NCI-H510A (cell line): ENCODE measurements at places on chromosomes 12 and 14.

GRCh38 chr12:47328831-47329545, 249.2 kb upstream of the AMIGO2 start:
- DNase-seq: no peak

- DNase-seq: no peak
Measured at GRCh38 chr12:6178981-6179761, 21.0 kb upstream of the CD9 start.

GRCh38 chr14:59020382-59020781, 168.1 kb upstream of the DAAM1 start:
- no peak for DNase-seq

DNA sequence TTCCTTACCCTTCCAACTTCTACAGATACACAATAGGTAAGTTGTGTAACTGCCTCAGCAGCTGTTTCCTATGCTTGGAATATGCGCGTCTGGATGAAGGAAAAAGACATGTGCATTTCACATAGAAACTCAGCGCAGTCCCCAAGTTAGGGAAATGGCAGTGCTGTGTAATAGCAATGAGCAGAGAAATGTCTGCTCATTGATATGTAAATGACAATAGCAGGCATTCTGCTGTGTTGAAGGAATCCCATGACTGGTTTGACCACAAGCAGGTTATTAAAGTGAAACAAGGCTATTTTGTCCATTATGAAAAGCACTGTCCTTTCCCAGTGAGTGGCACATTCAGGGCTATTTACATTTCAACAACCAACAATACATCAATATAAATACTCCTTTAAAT, 106.6 kb downstream of the BTG1 start:
- DNase-seq: no peak

GRCh38 chr14:21840765-21841164, 167.1 kb upstream of the OR4E1 start:
- no peak for DNase-seq

- no peak for DNase-seq
Measured at GRCh38 chr12:31507966-31508365, 83.0 kb downstream of the DENND5B start.

DNA sequence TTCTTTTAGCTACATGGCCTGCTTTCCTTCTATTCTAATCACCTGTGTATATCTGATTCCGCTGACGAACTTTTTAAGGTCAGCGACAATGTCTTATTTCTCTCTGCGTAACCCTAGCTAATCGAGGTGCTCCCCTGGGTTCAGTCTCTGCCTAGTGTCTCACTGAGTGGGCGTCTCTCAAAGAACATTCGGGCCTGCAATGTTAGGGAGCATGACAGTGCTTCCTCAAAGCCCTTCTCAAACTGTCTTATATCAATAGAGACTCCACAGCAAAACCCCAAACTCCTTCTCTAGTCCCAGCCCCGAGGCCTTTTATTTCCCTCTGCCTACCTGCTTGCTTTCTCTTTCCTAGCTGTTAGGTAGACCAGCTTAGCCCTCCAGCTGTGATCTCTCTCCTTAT, 13.7 kb upstream of the RPS6KL1 start:
- no peak for DNase-seq

DNA sequence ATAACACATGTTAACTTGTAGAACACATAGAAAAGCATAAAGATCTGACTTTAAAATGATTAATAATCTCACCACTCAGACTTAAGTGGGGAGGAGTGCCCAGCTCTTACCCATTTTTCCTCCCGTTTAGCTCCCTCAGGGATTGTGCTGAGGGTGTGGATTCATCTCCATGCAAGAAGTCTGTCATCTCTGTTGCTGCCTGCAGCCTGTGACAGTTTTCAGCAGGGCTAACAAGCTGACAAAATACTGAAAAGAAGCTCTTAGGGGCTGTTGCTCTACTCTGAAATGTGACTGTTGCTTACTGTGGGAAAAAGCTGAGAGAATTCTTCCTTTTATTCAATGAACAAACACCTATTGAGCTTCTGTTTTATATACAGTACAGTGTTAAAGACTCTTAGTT, 216.2 kb downstream of the CPNE8 start:
- DNase-seq: no peak

DNA sequence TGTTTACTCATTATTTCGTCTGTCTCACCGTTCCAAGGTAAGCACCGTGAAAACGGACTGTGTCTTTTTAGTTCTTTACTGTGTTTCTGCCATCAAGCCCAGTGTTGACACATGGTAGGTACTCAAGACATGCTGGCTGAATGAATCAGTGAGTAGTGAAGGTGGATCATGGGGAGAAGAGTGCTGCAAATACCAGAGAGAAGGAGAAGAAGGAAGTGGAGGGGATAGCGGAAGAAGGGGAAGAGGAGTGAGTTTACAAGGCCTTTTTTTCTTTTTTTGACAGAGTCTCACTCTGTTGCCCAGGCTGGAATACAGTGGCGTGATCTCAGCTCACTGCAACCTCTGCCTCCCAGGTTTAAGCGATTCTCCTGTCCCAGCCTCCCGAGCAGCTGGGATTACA, 54.6 kb downstream of the ETV6 start:
- DNase-seq: no peak

DNA sequence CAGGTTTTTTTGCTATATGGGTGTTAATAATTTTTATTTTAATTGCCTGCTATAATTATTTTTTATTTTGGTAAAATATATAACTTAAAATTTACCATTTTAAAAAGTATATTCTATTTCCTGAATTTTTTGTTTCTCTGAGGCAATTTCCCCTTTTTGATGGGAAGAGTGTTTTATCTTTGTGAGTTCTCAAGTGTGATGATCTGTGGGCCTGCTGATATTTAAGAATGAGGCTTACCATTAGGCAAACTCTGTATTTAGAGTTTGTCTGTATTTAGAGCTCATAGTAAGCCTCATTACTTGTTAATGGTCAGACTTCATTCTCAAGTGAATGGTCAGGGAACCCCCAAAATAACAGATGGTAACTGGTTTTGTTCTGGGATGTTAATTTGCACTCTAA, 48.0 kb downstream of the WNK1 start:
- no peak for DNase-seq

- no peak for DNase-seq
Measured at GRCh38 chr14:97264516-97265230, 467.5 kb downstream of the VRK1 start.

- no peak for DNase-seq
Measured at GRCh38 chr14:92577321-92577742, 63.8 kb downstream of the RIN3 start.

GRCh38 chr12:12683136-12683697, 12.8 kb downstream of the GPR19 start:
- no peak for DNase-seq

DNA sequence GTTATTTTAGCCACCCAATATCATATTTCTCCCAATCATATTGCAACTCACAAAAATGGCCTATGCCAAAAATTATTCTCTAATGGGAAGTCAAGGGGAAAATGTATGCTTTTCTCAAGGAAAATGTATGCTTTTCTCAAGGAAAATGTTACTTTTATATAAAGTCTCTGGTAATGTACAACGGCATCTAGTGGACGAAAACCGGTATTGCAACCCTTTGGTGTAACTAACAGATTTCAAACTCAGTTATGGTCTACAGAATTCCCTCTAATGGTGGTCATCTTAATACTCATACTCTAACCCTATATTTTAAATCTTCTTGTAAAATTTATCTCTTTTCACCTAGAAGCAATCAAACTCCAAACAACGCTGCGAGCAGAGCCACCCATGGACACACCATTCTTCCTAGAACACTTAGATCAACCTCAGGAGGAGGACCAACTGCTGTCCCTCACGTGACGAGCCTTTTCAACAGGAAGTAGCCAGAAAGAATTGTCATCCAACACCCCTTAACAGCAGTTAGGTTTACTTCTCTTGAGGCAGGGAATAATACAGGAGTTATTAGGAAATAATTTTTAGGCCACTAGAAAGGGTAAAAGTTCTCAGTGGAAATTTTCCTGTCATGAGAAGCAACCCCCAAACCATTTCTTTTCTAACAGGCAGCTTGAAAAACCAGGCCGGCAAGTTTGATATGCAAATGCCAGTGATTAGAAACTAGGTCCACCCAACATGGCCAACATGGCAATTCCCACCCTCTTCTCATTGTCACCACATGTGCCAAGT, 20.1 kb downstream of the APOBEC1 start:
- no peak for DNase-seq

- DNase-seq: no peak
Measured at GRCh38 chr14:68946489-68946822, 32.6 kb downstream of the ACTN1 start.

DNA sequence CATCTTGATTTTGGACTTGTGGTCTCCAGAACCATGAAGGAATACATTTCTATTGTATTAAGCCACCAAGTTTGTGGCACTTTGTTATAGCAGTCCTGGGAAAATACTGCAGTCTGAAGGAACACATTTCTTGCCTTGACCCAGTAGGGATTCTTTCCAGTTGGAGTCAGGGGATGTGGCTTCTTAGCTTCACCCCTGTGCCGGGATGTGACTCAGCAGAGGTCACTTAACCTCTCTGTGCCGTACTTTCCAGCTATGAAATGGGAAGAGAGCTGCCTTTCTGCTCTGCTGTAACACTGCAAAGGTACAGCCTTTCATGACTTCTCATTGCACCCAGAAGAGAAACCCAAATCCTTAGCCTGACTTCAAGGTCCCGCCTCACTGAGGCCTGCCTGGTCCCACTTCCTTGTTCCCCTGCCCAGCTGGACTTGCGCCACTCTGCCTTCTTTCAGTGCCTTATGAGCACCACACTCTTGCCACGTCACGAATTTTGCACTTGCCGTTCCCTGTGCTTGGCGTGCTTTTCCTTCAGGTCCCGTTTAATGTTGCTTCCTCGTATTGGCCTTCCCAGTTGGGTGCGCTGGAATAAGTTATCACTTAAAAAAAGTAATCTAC, 24.2 kb downstream of the CHST11 start:
- no peak for DNase-seq

- peak; percentile 62 for DNase-seq
Measured at GRCh38 chr12:95336387-95337067, 118.9 kb downstream of the VEZT start.

- DNase-seq: no peak
Measured at GRCh38 chr12:30613119-30613830, 82.4 kb downstream of the IPO8 start.

- no peak for DNase-seq
Measured at GRCh38 chr14:54782751-54783659, 119.6 kb downstream of the GCH1 start.

GRCh38 chr12:56714431-56714929, 10.6 kb downstream of the NACA start:
- no peak for DNase-seq

DNA sequence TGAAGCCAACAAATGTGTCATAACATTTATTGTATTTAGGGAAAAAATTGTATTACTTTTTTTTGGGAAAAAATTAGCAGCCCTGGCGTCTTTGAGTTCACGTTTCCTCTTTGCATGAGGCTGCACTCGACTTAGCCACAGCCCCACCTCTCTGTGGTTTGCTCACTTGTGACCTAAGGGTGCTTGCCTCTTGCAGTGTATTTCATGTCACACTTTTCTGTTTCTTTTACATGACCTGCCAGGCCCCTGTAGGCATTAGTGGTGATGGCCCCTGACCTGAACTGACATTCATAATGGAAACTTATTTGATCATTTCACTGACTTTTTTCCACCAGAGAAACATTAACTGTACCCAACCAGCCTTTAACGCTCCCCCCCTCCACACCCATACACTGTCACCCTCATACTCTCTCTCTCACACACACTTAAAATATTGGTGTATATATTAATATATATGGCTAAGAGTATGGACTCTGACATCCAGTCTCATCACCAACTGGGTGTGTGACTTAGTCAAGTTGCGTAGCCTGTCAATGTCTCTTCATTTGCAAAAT, 122.9 kb downstream of the PRKCH start:
- no peak for DNase-seq

- DNase-seq: no peak
Measured at GRCh38 chr14:98170575-98170974, 1101.4 kb downstream of the BCL11B start.

GRCh38 chr12:107369006-107369405, 275.7 kb upstream of the CRY1 start:
- DNase-seq: no peak

DNA sequence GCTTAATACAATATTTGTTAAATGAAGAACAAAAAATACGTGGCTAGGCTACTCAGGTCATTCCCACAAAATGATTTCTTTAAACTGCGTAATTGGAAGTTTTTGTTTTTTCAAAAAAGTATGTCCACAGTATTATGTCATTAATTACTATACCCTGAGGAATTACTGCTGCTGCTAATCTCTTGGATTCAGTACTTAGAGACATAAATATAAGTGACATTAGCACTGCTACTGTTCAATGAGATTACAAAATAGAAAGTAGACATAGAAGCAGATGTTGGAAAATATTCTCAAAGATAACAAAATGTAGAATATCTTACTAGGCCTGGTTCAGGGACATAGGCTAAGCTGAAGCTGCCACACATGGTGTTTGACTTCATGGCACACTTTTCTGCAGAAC, 36.3 kb downstream of the HMGA2 start:
- DNase-seq: no peak

GRCh38 chr14:75010472-75011093, 7.9 kb downstream of the EIF2B2 start:
- no peak for DNase-seq

GRCh38 chr12:13509740-13510139, 313.2 kb downstream of the EMP1 start:
- DNase-seq: no peak

DNA sequence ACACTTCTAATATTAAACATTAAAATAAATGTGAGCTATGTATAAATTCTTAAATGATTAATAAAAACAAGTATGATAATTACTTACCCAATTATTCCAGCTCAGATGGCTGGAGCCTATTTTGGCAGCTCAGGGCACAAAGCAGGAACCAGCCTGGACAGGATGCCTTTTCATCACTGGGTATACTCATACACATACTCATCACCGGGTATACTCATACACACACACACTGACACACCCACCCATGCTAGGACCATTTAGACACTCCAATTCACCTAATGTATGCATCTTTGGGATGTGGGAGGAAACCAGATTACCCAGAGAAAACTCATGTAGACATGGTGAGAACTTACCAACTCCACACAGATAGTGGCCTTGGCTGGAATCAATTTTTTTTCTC, 57.9 kb upstream of the CNOT2 start:
- no peak for DNase-seq

DNA sequence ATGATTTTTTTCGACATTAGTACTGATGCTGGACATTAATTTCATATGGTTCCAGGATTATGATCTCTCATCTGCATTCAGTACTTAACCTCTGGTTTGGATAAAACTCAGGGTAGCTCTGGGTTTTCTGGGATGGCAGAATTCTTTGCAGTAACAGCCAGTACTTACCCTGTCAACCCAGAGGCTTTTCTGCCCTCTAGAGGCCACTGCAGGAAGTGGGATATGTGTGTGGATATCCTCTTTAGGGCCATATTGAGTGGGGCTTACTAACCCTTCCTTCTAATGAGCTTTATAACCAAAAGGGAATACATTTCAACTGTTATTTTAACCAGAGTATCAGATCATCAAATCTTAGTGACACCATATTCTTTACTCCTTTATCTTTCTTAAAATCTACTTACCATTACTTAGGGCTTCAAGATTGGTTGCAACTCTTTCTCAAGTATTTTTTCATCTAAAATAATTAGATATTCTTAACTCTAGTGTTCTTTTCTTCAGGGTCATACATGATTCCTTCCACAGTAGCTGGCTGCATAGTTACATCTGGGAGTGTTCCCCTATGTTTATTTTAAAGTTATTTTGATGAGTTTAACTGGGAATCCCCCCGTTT, 488.0 kb upstream of the STXBP6 start:
- no peak for DNase-seq
